ENCODE measurements at places on chromosomes 7 and 10.
A peak's percentile ranks its signal among the peaks of the same experiment; 100 is the strongest.

GRCh38 chr7:35646289-35647023 lies 48.5 kb downstream of the HERPUD2 start:
- DNase-seq = peak; percentile 10

GRCh38 chr10:11934262-11934661 lies 108.3 kb downstream of the UPF2 start:
- DNase-seq = no peak

- DNase-seq = no peak
These were observed 71.7 kb downstream of the AMZ1 start for GRCh38 chr7:2759736-2760097.

GRCh38 chr7:27600247-27600646 lies 62.4 kb downstream of the HIBADH start:
- DNase-seq = no peak

- DNase-seq = no peak
These were observed 89.3 kb downstream of the HIP1 start for GRCh38 chr7:75649462-75649861.

- DNase-seq = no peak
These were observed 10.7 kb downstream of the HBP1 start for GRCh38 chr7:107179326-107180164.

DNA sequence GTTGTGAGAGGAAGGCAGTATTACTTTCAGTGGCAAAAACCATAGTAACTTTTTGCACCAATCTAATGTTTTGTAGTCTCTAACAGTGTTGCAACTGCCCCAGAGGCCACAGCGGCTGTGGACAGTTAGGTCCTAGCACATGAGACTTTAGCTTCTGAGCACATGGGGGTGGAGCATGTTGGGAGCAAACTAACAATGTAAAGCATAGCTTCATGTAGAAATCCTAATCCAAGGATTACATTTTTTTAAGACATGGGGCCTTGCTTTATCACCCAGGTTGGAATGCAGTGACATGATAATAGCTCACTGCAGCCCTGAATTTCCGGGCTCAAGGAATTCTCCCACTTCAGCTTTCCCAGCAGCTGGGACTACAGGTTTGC lies 49.0 kb downstream of the LAMB1 start:
- DNase-seq = no peak

GRCh38 chr7:23594879-23595604 lies 2.1 kb upstream of the CCDC126 start:
- no peak for DNase-seq

DNA sequence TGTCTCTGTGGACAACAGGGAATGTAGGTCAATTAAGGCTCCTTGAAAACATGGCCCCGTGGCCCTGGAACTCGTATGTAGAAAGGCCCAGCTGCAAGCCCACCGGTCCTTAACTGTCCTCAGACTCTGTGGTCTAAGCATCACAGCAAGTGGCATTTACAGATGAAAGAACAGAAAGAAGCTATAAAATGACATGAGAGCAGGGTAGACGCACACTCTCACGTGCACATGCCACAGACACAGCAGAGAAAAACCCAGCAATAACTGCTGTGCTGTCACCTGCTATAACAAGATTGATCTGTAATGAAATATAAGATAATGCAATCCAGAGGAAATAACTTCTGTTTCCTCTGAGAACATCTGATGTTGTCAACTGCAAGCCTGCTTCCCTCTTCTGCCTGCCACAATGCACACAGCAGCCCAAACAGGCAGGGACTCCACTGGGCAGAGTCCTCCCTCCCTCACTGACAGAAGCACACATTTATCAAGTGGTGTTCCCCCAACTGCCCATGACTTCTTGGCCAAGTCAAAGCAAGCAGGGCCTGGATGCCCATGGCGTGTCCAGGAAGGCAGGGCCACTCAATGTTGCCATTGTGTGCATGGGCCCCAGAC lies 63.9 kb downstream of the GFRA1 start:
- peak; percentile 15 for DNase-seq

- no peak for DNase-seq
These were observed 13.5 kb downstream of the SLC25A13 start for GRCh38 chr7:96308253-96308949.

- no peak for DNase-seq
These were observed 58.7 kb downstream of the CYP51A1 start for GRCh38 chr7:92075455-92076158.

DNA sequence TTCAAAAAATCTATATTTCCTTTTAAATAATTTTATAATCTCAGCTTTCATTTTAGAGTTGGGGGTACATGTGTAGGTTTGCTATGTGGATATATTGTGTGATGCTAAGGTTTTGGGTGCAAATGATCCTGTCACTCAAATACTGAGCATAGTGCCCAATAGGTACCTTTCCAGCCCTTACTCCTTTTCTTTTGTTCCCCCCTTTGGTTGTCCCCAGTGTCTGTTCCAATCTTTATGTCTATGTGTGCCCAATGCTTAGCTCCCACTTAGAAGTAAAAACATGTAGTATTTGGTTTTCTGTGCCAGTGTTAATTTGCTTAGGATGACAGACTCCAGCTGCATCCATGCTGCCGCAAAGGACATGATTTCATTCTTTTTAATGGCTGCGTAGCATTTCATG lies 103.6 kb downstream of the ZEB1 start:
- no peak for DNase-seq

DNA sequence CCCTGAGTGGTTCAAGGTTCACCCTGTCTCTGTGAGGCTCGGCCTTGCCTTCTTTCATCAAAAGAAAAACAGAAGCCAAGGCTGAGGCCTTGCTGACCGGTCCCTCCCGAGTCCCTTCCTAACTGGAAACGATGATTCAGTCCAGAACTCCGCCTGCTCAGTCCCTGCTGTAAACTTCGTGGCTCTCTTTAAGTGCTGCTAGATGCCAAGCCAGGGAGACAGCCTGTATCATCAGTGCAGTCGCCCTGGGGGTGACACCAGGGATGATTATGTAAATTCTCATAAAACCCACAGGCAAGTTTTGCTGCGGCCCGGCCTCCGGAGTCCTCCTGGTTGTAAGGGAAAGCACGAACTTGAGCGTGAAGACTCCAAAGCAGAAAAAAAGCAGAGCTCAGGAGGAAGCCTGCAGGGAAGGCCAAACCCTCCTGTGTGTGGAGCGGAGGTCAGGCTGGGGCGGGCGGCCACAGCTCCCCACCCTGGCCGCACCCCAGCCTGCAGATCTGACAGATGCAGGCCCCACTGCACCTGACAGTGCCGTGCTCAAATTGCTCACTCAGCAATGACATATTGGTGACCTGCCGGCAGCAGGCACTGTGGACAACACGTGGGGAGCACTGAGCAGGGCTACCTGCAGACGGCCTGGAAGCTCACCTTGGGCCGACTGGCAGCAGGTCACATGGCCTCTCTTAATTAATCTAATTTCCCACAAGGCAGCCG lies 123.4 kb downstream of the DYNC2I1 start:
- no peak for DNase-seq

- DNase-seq = no peak
These were observed 6.0 kb downstream of the RBP3 start for GRCh38 chr10:47354165-47354564.

GRCh38 chr10:126598009-126598408 lies 72.5 kb downstream of the C10orf90 start:
- DNase-seq = peak; percentile 18

- peak; percentile 71 for DNase-seq
These were observed 489 bp downstream of the MAP3K8 start for GRCh38 chr10:30434273-30435072.

GRCh38 chr10:93515071-93516005 lies 18.9 kb downstream of the CEP55 start:
- peak; percentile 22 for DNase-seq

DNA sequence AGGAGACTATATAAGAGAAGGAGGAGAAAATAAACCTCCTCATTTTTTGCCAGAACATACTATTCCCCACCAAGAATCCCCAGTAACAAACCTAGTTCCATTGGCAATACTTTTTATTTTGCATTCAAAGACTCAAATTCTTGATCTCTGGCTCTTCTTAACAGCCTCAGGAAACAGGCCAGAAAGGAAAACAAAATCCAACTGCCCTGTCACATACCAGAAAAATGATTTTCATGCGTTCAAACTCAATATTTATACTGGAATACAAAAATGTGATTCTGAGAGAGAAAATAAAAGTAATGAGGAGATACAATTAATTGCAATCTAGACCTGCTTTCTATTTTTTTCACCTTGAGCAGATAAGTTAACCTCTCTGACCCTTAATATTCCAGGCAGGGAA lies 435.9 kb upstream of the AUTS2 start:
- no peak for DNase-seq

DNA sequence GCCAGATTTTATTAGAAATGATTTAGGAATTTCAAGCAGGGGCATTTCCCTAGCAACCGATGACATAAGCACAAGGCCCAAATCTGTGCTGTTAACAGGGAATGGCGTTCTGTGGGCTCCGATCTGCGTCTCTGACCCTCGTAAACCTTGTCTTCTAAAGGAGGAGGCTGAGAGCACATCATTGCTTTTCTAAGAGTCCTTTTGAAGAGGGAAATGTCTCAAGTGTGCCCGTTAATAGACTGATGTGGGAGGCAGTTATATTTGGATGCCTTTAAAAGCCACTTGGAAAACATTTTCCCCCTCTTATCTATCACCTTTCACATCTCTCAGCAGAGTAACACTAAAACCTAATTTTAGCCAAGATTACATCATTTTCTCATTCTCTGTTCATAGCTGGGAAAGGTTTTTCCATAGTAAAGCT lies 424.1 kb upstream of the GALNT17 start:
- no peak for DNase-seq

DNA sequence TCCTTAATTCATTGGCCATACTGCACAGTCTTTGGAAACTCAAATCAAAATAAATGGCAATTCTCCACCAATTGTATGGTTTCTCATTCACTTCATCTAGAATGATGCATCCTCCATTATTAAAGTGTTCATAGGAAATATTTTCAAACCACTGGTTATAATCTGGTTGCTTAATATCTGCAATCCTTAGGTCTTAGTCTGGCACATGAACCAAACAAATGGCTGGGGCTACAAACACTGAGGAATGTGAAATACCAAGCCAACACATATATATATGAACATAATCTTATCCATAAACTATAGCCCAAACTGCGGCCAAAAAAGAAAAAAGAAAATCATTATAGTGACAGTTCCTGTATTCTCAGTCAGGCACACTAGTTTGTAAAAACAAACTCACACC lies 5.7 kb upstream of the MSS51 start:
- no peak for DNase-seq

DNA sequence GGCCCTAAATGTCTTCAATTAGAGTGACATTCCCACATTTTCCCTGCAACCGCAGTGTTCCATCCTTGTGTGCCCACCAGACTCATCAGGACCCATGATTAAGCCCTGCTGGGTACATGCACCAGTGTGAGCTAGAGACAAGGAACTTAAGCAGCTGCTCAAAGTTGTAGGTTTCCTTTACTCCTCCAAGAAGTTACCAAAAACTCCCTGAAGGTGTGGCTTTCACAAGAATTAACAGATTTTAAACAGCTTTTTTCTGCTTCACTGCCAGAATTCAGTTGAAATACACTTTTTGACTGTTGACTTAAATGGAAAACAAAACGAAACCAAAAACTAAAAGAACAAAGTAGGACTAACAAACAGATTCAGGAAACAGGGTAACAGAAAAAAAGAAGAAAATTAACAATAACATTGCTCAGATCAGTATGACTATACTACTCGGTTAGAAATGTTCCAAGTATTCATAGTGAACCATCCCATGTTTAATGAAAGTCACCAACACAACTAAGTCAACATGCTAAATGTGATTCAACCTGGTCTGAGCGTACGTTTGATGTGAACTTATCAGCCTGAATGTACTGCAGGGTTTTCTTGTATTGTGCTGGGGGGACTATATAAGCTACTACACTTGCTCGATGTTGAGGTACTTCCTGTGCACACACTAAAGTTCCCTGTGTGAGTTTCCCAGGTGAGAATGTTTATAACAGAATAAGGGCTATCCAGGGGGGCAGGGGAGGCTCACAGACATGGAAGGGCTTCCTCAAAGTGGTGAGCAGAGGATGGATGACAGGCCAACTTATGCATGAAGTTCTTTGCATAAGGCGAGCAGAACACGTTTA lies 22.2 kb downstream of the SLC37A3 start:
- no peak for DNase-seq

Data from hematopoietic multipotent progenitor cell (in vitro differentiated cells).